ENCODE measurements at places on chromosomes 6 and 20.
A peak's percentile ranks its signal among the peaks of the same experiment; 100 is the strongest.

DNA sequence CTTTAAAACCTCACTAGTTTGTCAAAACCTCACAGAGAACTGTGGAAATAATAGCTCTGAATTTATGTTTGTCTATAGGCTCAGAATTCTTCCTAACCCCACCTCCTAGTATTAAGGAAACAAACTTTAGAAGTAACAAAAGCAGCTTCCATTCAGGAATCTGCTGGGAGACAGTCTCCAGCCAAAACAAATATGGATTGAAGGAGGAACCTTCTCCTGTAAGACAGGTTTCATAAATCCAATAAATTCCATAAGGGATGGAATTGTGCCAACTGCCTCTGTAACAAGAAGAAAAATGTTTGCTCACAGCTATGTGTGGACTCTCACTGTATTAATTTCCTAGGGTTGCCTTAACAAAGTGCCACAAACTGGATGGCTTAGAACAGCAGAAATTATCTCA is 7.5 kb downstream of the SYCP2 start:
- no peak for DNase-seq

DNA sequence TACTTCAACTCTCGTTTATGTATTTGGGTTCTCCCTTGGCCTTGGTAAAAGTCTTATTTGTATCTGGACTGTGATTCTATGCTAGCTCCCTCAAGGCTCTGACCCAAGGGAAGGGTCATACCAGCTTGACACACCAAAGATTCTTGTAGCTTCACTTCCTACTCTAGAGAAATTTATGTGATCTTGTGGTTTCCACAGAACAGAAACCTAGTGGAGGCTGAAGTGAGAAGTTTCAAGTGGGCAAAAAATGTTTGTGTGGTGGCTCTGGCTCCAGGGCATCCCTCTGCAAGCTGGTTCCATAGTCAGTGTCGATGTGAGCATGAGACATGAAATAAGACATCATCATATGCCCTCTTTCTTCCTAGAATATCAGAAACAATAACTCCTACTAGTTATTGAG is 48.1 kb upstream of the TNFRSF21 start:
- DNase-seq, result no peak

GRCh38 chr6:3209114-3210023 is 18.1 kb downstream of the TUBB2B start:
- DNase-seq, result peak; percentile 86

GRCh38 chr6:166779381-166779780 is 152.3 kb upstream of the RPS6KA2 start:
- no peak for DNase-seq

DNA sequence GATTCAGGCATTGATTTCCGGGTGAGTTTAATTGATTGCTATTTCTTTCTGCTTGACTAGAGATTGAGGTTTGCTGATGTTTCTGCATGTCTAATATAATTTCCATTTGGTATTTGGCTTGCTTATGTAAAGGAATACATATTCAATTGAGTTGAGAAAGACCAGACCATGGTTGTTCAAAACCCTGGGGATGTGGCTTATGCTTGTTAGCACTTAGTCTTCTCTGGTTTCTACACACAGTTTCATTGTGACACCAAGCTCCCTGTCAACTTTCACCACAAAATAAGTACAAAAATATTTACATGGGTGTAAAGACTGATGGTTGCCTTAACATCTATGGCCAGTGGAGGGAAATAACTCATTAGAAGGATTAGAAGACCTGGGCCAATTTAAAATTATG is 209.6 kb downstream of the CDH26 start:
- DNase-seq, result no peak

DNA sequence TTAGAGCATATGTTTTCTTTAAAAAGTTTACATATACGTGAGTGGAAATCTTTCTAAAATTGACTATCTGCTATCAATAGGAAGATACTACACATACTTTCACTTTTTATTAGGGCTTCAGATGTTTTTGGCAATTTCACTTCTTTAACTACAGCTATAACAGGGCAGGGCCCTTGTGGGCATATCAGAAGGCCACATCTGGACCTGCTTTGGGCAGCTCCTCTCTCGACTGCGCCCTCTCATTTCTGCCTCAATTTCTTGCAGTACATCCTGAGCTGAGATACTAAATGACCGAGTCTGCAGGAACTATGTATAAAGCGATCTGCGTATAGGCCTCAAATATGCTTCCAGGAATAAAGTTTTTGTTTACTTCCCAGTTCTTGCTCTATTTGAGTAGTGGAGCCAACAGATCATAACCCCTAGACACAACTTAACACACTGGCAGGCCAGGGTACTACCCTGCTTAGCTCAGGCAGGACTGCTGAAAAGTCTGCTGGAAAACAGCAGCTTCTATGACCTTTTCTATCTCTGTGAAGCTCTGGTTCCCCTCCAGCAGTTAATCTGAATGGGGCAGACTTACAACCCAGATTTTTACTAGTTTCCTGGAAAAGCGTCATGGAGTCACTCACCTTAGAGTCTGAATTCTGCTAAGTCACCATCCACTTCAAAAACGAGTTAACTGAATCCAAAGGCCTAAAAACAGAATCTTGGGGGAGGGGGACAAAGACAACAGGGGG is 12.7 kb downstream of the GCLC start:
- DNase-seq, result no peak

DNA sequence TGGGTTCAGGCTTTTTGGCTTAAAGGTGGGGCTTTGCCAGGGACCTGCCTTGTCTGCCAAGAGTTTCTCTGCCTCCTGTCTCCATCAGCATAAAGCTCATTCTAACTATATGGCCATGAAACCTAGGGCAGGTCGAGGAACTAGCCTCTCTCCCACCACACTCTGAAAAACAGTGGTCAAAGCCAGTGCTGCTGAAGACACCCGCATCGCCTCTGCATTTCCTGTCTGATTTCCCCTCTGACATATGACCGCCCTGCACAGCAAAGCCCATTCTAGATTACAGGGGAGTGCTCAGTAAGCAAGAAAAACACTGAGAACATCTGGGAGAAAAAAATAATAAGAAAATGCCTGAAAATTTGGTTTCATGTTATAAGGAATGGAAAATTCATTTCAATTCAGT is 573.6 kb downstream of the PRKN start:
- DNase-seq, result no peak
